ENCODE measurements at places on chromosomes 16 and 17.

- DNase-seq, result no peak
Observed at GRCh38 chr17:33240362-33240761, 52.7 kb downstream of the ASIC2 start.

DNA sequence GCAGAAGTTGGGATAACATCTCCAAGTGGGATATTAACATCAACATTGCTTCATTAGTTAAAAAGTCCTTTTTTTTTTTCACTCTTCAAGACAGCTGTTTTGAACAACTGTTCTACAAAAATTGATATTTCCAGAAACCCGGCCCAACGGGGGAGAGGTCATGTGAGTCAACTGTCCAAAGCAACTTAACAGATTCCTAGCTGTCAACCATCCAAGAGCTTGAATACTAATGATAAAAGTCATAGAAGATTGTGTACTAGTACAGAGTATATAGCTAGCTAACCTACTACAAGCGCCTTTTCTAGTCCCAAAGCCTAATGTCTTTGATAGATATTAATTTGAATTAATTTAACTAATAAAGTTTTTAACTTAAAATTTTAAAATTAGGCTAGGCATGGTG lies 172.0 kb downstream of the CYB561 start:
- DNase-seq, result no peak

DNA sequence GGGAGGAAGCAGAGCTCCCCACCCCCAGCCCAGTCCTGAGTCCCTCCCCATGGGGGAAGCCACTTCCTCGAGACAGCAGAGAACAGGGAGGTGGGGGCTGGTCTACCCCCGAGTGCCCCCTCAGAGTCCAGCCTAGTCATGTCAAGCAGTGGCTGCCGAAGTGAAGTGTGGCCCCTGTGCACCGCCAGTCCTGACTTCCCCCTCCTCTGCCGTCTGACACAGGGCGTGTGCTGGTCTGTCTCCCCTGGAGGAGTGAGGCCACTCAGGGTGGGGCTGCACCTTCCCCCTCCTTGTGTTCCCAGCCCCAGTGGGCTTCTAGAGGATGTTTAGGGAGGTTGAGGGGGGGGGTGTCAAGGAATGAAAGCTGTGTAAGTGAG lies 46.9 kb downstream of the MRC2 start:
- DNase-seq, result no peak

GRCh38 chr16:57049678-57050077 lies 42.7 kb upstream of the CPNE2 start:
- DNase-seq, result no peak

DNA sequence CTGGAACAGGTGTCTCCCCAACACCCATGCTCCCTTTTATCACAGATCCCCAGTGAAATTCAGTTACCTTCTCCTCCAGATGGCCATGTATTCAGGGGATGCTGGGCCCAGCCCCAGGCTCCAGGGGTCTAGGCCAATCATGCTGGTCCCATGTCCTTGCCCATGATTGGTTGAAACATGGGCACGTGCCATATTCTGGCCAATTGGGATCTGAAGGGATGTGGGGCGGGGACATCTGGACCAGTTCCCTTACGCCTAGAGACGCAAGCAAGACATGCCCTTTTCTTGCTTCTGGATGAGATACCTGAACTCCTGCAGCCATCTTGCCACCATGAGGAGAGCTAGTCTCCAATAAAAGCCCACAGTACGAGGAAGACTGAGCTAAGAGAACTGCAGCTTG lies 31.0 kb upstream of the ST6GALNAC1 start:
- DNase-seq, result no peak
